Activated B cell treated with CpG ODN at 0.5 μM for 24 hours (primary cell): ENCODE measurements at places on chromosomes 16 and 17.

- no peak for DNase-seq
Measured at GRCh38 chr17:77875051-77875780, 83.3 kb upstream of the TNRC6C start.

GRCh38 chr17:34635876-34636275 lies 56.5 kb downstream of the TMEM132E start:
- no peak for DNase-seq

DNA sequence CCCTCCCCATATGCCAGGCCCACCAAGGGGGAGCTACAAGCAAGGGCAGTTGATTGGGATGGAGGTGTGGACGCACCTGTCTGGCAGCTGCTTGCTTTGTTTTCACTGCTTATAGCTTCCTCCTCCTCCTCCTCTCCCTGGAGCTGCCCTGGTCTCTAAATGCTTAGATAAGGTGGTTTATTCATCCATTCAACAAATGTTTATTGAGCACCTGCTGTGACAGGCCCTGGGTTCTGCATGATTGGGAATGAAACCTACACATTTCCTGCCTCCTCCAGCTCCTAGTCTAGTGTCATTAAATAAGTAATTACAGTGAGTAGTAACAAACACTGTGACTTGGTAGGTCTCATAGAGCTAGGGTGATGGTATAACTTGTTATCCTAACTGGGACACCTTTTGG lies 17.4 kb upstream of the MAP3K14 start:
- peak; percentile 14 for DNase-seq

DNA sequence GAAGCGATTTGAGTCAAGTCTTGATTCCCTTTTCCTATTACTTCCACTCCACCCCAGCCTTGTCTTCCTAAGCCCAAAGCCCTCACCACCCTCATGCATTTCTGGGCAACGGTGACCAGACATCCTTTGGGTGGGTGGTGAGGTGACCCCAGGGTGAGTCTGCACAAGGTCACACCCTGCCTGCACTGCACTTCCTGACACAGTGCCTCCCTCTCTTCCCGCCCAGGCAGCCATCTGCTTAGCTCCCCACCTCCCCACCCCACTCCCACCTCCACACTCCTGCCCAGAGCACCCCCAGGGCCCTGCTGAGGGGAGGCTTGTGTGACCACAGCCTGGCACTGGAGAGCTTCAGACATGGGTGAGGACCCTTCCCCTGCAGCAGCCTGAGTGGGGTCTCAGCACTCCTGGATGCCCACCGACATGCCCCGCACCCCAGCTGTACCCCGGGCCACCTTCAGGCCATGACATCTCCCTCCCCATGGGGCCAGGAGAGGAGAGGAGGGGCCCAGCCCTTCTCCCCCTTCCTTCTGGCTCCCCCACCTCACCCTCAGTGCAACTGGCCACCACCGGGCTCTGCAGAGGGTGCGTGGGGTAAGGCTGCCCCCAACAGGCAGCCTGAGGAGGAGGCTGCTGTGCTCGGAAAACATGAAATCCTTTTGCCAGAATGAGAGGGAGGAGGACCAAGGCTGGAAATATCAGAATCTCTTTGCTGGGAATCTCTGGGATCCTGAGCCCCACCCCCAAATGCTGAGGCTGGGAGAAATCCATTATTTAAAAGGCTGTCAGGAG lies 68.6 kb downstream of the CCT6B start:
- DNase-seq = no peak

DNA sequence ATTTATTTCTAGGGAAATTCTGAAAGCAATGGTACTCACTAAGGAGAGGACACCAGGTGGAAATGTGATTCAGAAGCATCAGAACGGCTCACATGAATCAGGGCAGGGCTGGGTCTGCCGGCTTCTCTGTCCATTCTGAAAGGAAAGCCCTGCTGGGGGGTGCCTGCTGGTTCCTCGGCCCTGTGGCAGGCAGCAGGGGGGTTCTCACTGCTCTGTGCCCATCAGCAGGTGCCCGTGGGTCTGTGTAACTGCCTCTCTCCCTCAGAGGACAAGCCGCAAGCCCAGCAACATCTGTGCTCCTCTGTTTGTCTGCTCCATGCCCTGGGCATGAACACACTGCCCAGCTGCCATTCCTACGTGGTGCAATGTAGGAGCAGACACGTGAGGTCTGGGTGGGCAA lies 74.9 kb upstream of the ZNF423 start:
- DNase-seq = no peak

DNA sequence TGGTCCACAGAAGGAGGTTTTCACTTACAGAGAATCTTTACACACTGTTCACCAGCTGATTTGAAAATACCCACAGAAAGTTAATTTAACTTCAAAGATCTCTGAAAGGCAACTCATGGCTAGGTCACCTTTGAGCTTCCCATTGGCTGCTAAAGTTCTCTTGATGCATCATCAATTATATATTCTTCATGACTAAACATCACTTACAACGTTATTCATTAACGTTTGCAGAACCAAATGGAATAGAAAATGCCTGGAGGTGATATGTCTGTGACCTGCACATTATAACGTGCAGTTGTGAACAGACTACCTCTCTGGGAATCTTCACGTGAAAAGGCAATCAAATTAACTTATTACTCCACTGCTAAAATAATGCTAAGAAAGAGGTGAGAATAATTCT lies 238.5 kb downstream of the ZFHX3 start:
- no peak for DNase-seq

DNA sequence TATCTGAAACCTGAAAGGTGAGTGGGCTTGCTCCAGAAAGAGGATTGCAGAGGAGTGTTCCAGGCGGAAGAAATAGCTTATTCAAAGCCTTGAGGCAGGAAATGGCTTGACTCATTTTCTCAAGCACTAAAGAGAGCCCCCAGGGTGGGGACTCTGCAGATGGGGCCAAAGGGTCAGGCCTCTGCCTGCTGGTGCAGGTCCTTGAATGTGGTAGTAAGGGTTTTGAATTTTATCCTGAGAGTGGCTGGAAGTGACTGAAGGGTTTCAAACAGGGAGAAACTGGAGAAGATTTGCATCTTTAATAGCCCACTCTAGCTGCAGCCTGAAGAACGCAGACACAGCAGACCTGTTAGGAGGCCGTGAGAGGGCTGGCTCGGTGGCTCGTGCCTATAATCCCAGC lies 144.4 kb downstream of the CCT6B start:
- no peak for DNase-seq

GRCh38 chr17:9195961-9196670 lies 174.8 kb downstream of the NTN1 start:
- no peak for DNase-seq

DNA sequence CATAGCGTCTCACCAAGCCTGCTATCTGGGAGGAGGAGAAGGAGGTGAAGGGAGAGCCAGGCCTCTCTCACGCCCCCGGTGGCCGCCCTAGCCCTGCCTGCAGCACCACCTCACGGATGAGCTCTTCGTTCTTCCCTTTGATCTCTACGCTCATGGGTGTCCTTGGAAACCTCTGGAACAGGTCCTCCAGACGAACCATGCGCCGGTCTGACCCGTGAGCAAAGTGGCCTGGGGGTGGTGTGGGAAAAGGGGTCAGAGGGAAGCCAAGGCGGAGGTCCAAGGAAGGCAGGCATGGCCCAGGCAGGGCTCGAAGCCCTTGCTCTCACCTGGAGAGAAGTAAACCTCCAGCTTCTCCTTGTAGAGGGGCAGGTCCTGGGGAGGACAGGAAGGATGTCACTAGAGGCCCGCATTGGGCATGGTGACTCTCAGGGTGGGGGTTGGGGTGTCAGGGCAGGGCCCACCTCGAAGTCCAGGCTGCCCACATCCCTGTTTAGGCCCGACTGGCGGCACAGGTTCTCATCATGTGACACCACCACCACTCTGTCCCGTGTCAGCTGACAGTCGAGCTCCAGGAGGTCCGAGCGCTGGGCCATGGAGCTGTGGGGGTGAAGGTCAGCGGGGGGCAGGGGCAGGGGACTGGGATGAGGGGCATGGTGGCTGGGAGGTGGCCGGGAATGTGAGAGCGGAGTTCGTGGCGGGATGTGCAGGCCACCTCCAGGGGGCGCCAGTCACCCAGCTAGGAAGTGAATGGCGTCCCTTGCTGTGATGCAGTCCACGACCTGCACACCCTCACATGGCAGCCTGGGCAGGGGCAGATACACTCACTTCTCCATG lies 923 bp downstream of the GDPD3 start:
- peak; percentile 37 for DNase-seq

- DNase-seq = no peak
Measured at GRCh38 chr16:47905771-47906170, 250.0 kb downstream of the ABCC12 start.

GRCh38 chr16:47861999-47862398 lies 293.8 kb downstream of the ABCC12 start:
- no peak for DNase-seq

- no peak for DNase-seq
Measured at GRCh38 chr16:10683170-10683569, 11.6 kb downstream of the TEKT5 start.

DNA sequence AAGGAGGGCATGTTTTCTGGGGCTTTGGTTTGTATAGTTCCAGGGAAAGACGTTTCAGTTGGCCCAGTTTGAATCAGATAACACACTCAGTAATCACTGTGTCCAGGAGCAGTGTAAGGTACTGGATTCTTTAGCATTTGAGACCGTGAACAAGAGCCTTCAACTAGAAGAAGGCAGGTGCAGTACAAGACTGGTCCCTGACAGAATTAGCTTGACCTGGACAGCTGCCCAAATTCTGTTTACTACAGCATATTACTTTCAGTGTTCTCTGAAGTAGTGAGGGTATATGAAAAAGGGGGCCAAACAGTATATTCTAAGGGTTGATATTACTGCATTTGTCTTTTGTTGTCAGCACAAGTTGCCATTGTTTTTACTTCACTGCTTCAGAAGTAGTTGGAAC lies 81.3 kb downstream of the COX10 start:
- DNase-seq = no peak

DNA sequence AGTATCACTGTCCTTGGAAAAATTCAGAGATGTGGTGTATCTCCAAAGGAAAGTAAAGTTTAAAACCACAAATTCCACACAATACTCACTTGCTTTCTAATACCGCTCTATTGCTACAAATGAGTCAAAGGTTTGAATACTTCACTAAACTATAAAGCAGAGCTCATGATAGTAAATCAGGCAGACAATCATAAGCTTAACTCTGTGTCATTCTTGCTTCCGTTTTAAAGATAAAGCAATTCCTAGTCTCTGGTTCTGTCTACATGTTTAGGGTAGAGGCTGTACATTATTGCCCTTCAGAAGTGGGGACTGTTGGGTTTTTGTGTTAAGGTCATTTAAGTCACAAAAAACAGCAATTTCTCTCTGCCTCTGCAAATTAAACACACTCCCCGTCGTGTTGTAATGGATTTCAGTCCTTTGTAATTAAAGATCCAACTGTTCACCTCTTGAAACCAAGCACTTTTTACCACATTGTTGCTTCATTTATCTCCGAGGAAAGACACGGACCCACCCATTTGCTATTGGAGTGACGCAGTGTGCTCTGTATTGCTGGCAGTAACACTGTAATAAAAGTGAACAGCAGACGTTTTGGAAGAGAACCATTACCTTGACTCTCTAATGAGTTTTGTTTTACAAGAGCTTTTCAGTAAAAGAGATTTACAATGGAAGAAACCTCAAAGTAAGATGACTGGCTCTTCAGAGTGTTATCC lies 83.1 kb upstream of the CNTNAP4 start:
- no peak for DNase-seq

- DNase-seq = no peak
Measured at GRCh38 chr16:27316038-27316680, 2.4 kb downstream of the IL4R start.

- DNase-seq = no peak
Measured at GRCh38 chr17:13036751-13037150, 18.9 kb upstream of the ELAC2 start.

DNA sequence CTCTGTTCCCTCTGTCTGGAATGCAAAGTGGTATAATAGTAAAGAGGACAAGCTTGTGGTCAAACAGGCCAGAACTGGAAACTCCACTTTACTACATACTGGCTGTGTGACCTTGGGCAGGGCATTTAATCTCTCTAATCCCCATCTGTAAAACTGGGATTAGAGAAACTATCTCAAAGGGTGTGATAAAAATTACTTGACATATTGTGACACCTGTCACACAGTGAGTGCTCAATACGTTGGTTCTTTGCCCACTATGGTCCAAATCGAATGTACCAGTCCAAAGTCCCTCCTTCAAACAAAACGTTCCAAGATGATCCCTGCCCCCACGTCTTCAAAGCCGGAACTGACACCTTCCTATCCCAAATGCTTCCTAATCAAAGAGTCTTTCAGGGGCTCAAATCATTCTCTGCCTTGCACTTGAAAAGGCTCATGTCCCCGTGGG lies 734 bp downstream of the PGAP3 start:
- no peak for DNase-seq

DNA sequence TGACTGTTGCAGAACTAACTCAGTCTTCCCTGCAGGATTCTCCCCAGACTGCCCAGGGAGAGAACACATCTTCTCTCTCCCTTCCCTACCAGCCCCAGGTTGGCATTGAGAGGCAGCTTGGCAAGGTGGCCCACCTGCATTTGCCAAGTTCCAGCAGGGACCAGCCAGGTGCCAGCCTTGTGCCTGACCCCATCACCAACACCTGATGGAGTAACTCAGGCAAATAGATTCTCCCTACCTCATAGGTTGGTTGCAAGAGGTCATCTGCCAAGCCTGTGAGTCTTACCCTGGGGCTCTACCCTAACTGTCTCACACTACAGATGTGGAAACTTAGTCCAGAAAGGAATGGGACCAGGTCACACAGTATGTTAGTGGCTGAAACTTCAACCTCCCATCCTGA lies 20.4 kb downstream of the BEAN1 start:
- DNase-seq = no peak

DNA sequence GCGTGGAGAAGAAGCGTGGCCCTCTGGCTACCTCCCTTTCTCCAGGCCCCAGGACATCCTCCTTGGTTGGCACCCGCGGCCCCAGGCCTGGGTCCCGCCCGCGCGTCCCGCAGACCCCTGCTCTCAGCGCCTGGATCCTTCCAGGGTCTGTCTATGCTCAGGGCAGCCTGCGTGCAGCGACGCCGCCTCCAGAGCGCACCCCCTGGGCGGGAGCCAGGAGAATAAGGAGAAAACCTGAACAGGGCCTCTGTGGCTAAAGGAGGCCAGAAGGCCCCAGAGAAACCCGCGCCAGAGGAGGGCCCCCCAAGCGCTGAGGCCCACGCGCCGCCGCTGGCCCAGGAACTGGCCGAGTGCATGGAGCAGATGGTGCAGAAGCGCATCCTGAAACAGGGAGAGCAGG lies 40.4 kb upstream of the DNAJA2 start:
- DNase-seq = no peak
